ENCODE measurements at places on chromosomes 16 and 17. TPM values are rescaled to one million over a fixed set of nuclear protein-coding genes. Genes with fewer than 3 reads are reported as not detected.

- DNase-seq: no peak
Measured at GRCh38 chr17:45313996-45314740, 2.7 kb downstream of the MAP3K14 start.

DNA sequence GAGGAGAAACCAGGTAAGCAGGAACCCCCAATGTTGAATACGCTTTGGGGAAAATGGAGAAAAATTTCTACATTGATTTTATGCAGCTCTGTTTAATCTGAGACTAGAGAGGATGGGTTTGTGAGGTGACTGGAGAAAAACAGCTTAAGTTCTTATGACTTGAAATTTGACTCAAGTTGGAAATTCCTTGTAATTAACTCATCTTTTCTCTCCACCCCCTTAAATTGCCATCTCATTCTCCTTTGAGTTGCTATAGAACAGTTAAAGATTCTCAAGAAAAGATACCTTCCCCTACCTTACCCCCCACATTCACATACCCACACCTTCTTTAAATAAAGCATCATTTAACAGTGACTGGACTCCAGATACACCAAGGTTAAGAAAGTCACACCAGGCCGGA is 24.2 kb downstream of the ZNRF1 start:
- DNase-seq: no peak

DNA sequence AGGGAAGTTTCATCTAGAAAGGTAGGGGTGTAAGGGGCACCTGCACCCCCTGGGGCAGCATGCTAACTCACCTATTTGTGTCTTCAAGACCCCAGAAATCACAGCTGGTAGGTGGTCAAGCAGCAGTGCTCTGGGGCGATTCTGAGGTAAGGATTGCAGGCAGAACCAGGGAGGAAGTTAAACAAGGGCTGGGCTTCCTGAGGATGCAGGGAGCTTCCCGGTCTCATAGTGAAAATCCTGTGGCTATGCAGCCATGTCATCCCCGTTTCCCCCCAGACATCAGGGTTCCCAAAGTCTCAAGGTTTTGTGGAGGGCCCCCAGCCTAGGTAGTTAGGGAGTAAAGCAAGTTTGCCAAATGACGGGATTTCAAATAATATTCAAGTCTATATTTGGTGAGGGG is 78.5 kb downstream of the C16orf78 start:
- DNase-seq: peak; percentile 39

GRCh38 chr17:74394275-74394950 is 27.1 kb downstream of the GPR142 start:
- DNase-seq: no peak

GRCh38 chr16:48054881-48055601 is 100.8 kb downstream of the ABCC12 start:
- DNase-seq: peak; percentile 56

- no peak for DNase-seq
Measured at GRCh38 chr17:79808763-79809529, 12.1 kb upstream of the CBX8 start.

- no peak for DNase-seq
Measured at GRCh38 chr16:87173294-87173893, 143.8 kb downstream of the C16orf95 start.

GRCh38 chr16:84022644-84023043 is 20.0 kb downstream of the SLC38A8 start:
- no peak for DNase-seq

- no peak for DNase-seq
Measured at GRCh38 chr16:88348377-88349152, 34.2 kb upstream of the ZNF469 start.

The COG4 gene
- total RNA-seq: 64.1 TPM

The ZNF19 gene
- total RNA-seq: 7.5 TPM

The SLFN12 gene
- 25.7 TPM for total RNA-seq

The MARVELD3 gene
- total RNA-seq: 3.9 TPM

Data from endothelial cell (in vitro differentiated cells).